ENCODE measurements at places on chromosomes 7 and 10.

DNA sequence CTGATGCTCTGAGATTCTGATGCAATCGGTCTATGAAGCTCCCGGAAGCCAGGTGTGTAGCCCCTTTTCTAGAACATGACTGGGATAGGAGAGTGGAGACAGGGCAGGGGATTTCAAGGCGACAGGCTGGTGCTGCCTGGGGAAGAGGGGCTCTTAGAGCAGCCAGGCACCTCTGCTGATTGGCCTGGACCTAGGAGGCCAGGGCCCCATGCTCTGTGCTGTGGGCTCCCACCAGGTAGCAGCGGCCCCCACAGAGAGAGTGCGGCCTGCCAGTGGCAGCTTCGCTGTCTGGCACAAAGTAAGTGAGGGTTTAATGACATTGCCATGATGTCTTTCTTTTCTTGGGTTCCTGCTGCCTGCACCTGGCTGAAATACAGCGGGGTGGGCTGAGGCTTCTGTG, 99.4 kb upstream of the PODXL start:
- DNase-seq, result no peak

- no peak for DNase-seq
Measured at GRCh38 chr10:85611746-85612377, 754.7 kb downstream of the GRID1 start.

DNA sequence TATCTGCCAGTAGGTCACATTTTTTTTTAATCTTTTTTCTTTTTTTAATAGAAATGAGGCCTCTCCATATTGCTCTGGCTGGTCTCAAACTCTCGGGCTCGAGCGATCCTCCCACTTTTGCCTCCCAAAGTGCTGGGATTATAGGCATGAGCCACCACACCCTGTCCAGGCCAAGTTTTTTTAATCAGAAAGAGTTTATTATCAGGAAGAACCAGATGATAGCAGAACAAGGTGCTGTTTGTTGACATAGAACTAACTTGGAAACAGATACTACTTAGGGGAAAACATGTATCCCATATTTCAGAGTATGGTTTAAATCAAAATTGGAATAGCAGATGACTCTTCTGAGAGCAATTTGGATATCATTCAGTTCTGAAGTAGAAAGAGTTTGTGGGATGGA, 118.6 kb downstream of the NRF1 start:
- DNase-seq, result no peak

GRCh38 chr7:46651561-46652088, 730.6 kb upstream of the IGFBP3 start:
- peak; percentile 66 for DNase-seq

DNA sequence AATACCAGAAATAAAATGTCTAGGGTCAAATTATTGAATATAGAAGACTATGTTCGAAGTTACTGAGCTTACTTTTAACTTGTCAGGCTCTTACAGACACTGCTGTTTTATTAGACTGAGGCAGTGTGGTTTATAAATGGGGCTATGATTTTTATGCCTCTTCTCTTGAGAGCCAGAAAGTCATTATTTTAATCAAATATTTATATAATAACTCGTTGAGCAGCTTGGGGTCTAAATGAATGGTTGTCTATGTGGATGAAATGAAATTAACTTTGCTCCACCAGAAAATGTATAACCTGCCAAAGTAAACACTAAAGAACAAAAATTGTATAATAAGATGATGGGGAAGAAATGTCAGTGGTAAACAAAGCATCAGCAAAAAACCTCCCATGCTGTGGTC, 175.6 kb upstream of the THSD7A start:
- no peak for DNase-seq

DNA sequence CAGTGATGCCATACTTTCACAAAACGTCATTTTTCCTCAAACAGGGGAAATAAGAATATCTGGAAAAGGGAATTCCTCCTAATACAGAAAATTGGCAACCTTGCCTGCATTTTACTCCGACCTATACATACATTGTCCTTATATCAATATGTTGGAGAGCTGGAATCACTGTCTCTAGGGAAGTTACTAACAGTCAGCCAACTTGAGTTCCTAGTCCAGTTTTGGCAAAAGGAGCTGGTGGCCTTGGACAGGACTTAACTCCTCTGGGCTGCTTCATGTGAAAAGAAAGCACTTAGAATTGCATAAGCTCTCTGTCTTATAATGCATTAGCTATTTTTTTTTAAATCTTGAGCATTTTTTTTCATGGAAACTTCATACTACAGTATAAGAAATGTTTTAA, 174.2 kb upstream of the HGF start:
- no peak for DNase-seq
